Hematopoietic multipotent progenitor cell treated with erythropoietin and hydrocortisone succinate and interleukin-3 and kit ligand, for 6 days (in vitro differentiated cells): ENCODE measurements at places on chromosomes 6 and 20.
A peak's percentile ranks its signal among the peaks of the same experiment; 100 is the strongest.

- no peak for DNase-seq
Measured at GRCh38 chr6:119395192-119395591, 45.6 kb upstream of the MAN1A1 start.

DNA sequence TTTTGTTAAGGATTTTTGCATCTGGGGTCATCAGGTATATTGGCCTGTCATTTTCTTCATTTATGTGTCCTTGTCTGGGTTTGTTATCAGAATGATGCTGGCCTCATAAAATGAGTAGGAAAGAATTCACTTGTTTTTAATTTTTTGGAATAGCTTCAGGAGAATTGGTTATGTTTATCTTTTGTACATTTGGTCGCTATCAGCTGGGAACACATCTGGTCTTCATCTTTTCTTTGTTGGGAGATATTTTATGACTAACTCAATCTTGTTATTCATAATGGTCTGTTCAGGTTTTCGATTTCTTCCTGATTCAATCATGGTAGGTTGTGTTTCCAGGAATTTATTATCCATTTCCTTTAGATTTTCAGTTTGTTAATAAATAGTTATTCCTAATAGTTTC lies 207.5 kb upstream of the ASCC3 start:
- DNase-seq = no peak

DNA sequence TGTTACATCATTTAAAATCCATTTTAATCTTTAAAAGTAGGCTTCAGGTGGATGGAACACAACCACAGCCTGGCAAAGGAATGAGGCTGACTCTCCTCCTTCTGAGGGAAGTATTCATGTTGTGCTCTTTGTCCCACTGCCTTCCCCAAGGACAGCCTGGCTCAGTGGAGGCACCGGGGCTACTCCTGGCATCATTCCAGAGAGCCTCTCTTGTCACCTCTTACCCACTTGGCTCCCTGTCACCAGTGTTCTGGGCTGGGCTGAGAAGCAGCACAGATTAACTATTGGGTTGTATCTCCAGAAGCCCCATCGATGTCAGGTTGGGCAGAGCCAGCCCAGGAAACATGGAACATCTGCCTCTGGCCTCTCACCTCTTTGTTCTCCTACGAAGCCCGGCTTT lies 10.7 kb upstream of the TP53INP2 start:
- DNase-seq = no peak

- DNase-seq = peak; percentile 17
Measured at GRCh38 chr6:28264834-28265401, 2.0 kb upstream of the ZSCAN26 start.

GRCh38 chr6:100347901-100348550 lies 116.7 kb downstream of the SIM1 start:
- DNase-seq = no peak

GRCh38 chr6:16205377-16206144 lies 32.8 kb upstream of the GMPR start:
- no peak for DNase-seq

DNA sequence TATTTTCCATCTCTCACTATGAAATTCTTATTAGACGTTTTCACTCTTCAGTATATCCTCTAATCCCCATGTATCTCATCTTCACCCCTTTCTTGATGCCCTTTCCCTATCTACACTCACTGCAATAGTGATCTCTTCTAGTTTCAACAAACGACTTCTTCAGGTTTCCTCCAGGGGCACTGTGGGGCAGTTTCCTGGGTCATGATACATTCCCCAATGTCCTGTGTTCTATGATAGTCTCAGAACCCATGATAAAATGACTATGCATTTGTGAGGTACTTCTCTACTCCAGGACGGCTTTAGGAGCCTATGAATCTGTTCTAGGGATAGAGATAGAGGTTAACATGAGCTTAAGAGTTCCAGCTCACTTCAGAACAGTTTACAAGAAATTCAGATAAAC lies 183.3 kb downstream of the FOXC1 start:
- peak; percentile 79 for DNase-seq

DNA sequence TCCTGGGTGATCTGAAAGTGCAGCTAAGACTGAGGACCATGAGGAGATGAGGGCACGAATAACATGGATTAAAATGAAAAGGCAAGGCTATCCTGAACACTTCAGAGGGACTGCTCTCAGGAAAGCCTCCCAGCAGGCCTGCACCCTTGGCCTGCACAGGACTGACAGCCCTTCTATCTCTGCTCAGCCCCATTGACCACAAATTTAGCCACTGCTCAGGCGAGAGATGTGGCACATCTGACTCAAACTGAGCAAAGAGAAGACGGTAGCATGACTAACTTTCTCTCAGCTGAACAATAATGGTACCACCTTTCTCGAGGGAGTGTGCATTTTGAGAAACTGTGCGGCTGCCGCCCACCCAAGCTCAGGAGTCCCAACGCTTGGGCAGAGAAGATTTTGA lies 257.5 kb downstream of the ADGB start:
- DNase-seq = no peak

- DNase-seq = no peak
Measured at GRCh38 chr6:84601366-84601765, 163.0 kb downstream of the TBX18 start.

- DNase-seq = no peak
Measured at GRCh38 chr20:16283978-16284377, 289.3 kb downstream of the KIF16B start.

DNA sequence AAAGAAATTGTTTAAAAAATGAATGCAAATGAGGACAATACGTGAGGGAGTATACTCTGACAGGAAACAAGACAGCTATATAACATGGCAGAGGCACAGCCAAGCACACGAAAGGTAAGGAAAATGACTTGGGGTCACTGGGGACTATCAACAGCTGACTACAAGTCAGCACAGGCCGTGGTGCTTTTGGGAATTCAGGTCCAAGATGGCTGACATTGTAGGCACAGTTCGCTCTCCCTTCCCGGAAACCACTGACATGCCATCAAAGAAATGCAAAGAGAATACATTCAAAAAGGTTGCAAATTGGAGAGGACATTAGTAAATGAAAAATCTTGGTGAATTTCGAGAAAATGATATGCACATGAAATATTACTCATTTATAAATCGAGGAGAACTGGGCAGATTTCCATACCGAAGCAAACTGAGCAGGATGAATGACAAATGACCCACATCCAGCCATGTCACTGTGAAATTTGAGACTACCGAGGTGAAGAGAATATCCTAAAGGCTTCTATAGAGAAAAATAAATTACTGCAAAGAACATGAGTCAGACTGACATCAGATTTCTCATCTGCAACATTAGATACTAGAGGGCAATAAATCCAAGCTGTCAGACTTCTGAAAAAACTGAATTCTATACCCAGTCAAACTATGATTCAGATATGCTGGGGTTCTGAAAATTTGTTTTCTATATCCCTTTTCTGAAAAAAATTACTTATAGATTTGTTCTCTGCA lies 391.1 kb downstream of the BTBD9 start:
- DNase-seq = no peak

DNA sequence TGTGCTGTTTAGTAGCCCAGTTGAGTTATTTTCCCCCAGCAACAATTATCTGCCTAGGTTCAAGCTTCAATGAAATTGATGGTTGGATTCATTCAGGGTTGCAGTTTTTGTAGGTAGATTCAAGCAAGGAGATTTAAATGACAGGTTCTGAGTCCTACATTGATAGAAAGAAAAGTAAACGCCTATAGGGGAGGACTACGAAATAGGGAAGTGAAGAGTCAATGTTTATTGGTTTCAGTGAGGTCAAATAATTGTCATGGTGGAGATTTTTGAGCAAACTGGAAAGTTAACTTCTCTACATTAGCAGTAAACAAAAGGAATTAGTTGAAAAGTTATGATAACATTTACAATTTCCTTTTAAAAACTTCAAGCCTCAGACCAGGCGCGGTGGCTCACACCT lies 734 bp upstream of the WFDC13 start:
- no peak for DNase-seq

- no peak for DNase-seq
Measured at GRCh38 chr6:14583826-14584225, 466.3 kb downstream of the CD83 start.

DNA sequence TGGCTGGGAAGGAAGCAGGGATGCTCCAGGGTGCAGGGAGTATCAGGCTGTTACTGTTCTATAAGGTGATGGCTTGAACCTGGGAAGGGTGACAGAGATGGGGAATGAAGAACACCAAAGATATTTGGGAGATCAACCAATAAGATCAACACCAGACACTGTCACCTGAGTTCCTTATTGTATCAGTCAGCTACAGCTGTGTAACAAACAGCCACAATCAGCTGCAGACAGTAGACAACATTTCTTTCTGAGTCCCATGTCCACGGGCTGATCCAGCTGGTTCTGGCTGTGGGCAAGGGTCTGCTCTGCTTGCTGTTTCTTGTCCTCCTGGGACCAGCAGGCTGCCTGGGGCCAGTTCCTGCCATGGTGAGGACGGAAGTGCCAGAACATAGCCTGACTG lies 31.3 kb upstream of the SLCO4A1 start:
- DNase-seq = no peak
